ENCODE measurements at places on chromosomes 6 and 20.

DNA sequence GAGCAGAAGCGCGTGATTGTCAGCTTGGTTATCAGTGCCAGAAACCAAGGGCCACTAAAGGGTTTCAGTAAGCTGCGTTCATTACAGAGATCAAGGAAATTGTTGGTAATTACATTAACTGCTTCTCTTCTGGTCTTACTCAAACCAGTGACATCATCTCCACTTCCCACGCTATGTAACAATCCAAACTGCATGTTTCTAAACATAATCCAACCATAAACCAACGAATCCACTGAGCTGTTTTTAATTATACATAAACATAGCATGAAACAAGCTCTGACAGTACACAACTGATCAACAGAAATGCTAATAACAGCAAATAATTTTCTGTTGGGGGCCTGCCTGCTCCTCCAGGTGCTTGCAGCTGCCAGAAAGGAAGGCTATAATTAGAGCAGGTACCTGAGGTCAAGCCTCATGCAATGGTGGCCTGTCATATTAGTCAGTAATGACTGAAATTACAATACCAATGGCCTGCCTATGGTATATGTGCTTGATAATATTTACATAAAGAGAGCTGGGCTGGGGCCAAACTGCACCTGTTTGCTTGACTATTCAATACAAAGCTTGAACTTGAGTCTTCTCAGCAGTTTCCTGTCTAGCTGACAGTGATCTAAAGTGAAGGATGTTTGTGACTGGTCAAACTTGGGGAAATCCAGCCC is 40.1 kb downstream of the ILRUN start:
- no peak for DNase-seq

DNA sequence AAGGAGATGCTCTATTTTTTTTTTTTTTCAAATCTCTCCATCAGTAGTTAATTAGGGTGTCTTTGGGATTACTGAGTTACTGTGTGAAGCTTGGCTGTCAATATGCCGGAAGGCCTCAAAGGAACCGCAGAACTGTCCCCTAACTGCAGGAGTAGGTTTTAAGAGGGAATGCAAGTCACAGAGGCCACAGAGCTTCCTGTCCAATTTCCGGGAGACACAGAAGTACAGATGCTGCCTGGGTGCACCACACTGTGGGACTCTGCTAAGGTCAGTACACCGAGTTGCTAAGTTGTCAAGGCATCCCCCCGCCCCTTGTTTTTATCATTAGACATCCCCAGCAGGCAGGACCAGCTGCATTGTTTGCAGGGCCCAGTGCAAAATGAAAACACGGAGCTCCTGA is 120.2 kb upstream of the RAB32 start:
- DNase-seq: no peak

DNA sequence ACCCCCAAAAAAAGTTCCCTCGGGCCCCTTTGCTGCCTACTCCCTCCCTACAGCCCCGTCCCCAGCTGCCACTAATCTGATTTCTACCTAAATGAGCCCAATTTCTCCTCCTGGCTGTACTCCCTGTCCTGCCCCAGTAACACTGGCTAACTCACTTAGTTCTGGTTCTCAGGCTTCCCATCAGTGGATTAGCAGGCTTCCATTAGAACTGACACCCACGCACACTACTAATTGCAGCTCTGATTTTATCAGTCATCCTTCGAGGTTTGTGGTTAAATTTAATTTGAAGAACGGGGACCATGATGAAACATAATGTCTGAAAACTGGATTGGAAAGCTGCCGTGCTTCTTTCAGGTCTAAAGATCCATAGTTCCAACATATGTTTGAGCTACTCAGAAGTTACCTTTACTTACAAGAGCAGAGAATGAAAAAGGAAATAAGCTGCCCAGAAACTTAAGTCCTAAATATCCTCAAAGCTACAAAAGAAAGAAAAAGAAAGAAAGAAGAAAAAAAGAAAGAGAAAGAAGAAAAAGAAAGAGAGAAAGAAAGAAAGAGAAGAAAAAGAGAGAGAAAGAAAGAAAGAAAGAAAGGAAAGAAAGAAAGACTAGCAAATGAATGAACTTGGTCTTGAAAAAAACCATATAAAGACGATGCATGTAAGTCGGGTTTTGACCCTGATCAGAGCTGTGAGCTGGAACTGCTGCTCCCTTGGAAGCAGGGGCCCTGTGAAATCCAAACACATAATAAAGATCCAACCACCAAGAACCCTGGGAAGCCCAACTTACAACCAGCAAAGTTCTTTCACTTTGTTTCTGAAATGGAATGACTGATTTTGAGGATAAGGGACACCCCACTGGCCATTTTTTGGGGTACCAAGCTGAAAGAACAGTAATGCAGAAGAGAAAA is 51.7 kb downstream of the CNKSR3 start:
- no peak for DNase-seq

DNA sequence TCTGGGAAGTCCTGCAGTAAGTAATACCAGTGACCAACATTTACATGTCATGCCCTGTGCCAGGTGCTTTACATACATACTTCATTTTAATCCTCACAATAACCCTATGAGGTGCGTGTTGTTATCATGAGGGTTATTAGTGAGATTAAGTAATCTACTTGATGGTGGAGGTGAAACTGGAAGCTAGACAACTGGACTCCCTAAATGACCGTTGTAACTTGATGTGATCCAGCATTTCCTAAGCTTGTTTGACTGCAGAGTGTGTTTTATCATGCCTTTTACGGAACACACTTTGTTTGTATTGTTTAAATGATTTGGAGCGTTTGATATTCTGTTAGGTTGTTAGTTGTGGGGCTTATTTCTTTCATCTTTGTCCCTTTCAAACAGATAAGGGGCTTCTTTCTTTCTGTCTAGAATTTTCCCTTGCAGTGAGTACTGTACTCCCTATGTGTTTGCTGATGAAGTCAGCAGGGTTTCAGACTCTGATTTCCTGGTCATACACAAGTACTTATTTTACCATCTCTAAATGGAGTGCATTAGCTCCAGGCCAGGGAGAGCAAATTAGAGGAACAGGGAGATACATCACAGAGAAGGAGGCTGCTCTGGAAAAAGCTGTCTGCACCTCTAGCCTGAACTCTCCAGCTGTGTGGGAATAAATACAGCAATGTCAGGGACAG is 29.7 kb downstream of the CHMP4B start:
- DNase-seq: no peak

- no peak for DNase-seq
These were observed 12.1 kb upstream of the SERINC3 start for GRCh38 chr20:44533928-44534327.

DNA sequence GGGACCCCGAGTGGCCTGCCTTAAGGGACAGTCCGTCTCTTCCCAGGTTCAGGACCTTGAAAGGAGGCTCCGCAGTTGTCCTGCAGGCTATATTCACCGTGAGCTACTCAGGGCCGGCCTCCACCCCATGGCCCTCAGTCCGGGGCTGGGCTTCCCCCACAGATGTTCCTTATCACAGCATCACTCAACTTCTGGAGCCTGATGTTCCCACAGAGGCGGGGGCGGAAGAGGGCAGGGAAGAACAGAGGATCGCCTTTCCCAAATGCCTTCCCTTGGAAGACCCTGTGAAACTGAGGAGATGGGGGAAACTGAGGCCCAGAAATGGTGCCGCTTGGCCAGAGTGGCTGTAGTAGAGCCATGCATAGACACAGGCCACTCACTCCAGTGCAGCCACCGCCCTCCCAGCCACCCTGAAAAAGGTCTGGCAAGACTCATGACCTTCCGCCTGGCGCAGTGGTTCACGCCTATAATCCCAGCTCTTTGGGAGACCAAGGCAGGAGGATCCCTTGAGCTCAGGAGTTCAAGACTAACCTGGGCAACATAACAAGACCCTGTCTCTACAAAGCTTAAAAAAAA is 4.3 kb upstream of the COX4I2 start:
- no peak for DNase-seq

GRCh38 chr6:43985329-43985728 is 141.9 kb downstream of the MRPL14 start:
- DNase-seq: no peak

- no peak for DNase-seq
These were observed 377.1 kb downstream of the CENPW start for GRCh38 chr6:126716826-126717509.

DNA sequence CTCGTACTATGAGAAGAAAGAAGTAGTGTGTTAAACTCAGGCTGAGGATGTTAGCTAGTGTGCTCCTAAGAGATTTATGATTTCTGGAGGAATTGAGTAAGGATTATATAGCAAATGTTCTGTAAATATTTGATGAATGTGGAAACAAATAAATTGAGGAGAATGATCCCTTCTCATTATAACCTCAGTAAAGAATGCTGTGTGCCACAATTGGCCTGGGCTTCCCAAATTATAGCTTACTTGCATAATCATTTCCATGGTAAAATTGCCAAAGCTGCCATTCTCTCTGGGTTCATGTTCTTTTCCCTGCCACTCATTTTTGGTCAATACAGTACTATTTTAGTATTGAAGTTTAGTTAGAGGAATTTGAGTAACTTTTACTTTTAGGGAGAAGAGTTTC is 128.5 kb downstream of the FLRT3 start:
- DNase-seq: no peak

- no peak for DNase-seq
These were observed 20.2 kb upstream of the SLC22A3 start for GRCh38 chr6:160327981-160328380.

GRCh38 chr6:42125663-42126062 is 16.8 kb downstream of the C6orf132 start:
- no peak for DNase-seq

DNA sequence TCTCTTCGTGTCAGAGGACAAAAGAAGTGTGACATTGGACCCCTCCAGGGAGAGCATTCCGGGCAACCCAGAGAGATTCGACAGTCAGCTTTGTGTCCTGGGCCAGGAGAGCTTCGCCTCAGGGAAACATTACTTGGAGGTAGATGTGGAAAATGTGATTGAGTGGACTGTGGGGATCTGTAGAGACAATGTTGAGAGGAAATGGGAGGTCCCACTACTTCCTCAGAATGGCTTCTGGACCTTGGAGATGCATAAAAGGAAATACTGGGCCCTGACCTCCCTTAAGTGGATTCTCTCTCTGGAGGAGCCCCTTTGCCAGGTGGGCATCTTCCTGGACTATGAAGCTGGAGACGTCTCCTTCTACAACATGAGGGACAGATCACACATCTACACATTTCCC is 9.5 kb upstream of the BTN3A3 start:
- DNase-seq: no peak

- no peak for DNase-seq
These were observed 88.9 kb upstream of the CD83 start for GRCh38 chr6:14028631-14029030.

DNA sequence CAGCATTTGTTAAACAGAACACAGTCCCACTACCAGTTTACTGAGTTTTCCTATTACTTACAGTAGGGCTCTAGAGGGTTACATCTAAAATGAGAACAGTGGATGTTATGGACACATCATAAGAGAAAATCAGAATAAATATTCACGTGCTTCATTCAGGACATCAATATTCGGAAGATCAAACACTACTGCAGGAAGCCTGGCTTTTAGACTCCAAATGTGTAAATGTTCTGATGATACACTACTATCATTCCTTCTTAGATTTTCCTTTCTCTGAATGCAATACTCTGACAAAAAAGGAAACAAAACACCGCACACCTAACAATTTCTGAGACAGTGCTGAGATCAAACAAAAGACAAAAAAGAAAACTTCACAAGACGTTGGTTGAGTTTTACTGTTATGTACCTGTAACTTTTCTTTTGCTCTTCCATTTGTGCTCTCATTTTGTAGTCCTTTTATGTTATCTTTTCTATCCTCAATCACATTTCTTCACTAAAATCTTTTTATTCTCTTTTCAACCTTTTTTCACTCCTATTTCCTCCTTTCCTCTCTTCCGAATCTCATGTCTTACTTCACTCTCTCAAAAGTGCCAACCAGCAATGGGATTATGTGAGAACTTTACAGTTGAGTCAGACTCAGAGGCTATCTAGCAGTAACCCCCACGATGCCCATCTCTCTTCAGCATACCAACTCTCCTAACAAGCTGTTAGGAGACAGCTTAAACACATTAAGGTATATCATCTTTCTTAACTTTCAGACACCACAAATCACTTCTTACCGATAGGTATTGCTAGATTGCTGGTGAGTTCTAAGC is 1.7 kb downstream of the FAM184A start:
- no peak for DNase-seq

- no peak for DNase-seq
These were observed 12.6 kb downstream of the ADTRP start for GRCh38 chr6:11766043-11766442.

- no peak for DNase-seq
These were observed 87.9 kb upstream of the ZNF217 start for GRCh38 chr20:53681352-53682212.

- no peak for DNase-seq
These were observed 64.0 kb downstream of the MAP3K5 start for GRCh38 chr6:136728033-136728939.

- no peak for DNase-seq
These were observed 76.8 kb upstream of the NXT1 start for GRCh38 chr20:23273776-23274175.

Measured in type B pancreatic cell (in vitro differentiated cells).